SIG-M5 (cell line): ENCODE measurements at places on chromosomes 5 and 9.

GRCh38 chr5:168316139-168316578 is 24.7 kb downstream of the WWC1 start:
- DNase-seq = no peak

- no peak for DNase-seq
Measured at GRCh38 chr5:62143268-62144229, 162.5 kb upstream of the KIF2A start.

- no peak for DNase-seq
Measured at GRCh38 chr5:16612007-16612406, 4.8 kb downstream of the RETREG1 start.

DNA sequence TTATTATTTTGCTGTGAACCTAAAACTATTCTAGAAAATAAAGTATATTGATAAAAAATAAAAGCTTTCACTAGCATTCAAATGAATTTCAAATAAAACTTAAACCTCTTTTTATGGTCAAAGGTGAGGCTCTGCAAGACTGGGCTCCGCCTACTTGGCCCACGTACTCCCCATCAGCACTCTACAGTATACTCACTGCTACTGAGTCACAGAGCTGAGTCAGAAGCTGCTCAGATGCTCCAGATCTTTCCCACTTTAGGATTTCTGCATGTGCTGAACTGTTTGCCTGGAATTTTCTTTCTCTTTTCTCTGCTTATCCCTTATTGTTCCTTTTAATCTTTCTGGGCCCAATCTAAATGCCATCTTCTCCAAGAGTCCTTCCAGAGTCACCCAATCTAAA is 331.9 kb upstream of the CCNG1 start:
- no peak for DNase-seq

DNA sequence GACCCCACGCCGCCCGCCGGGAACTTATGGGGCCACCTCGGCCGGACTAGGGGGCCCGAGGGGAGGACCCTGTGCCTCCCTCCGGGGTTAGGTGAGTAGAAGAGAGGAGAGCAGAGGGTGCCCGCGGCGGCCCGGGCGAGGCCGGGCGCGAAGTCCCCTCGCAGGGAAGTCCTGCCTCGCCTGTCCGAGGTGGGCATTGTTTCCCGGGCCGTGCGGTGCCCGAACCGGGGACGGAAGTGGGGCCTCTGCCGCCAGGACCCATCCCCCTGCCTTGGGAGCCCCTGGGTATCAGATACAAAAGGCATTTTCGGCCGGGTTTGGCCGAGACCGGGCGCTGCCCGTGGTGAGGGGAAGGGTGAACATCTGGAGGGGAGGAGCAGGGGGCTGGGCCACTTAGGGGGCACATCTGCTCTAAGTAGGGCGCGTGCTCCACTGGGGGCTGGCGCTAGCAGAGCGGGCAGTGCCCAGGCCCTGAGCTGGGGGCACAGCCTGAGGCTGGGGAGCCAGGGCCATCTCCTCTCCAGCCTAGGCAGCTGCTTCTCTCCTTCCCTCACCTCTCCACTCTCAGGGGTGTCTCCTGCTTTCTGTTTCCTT is 48.2 kb downstream of the DAB2IP start:
- DNase-seq = no peak
